ENCODE measurements at places on chromosomes 12 and 14. TPM values are rescaled to one million over a fixed set of nuclear protein-coding genes. Genes with fewer than 3 reads are reported as not detected.

- no peak for DNase-seq
These were observed 3.5 kb upstream of the RHOJ start for GRCh38 chr14:63200767-63201166.

The DEGS2 gene
- total RNA-seq = not detected

GRCh38 chr12:47383942-47384341 is 304.2 kb upstream of the AMIGO2 start:
- DNase-seq = no peak

The GPD1 gene
- total RNA-seq = 0.27 TPM

The NRIP2 gene
- total RNA-seq = not detected

DNA sequence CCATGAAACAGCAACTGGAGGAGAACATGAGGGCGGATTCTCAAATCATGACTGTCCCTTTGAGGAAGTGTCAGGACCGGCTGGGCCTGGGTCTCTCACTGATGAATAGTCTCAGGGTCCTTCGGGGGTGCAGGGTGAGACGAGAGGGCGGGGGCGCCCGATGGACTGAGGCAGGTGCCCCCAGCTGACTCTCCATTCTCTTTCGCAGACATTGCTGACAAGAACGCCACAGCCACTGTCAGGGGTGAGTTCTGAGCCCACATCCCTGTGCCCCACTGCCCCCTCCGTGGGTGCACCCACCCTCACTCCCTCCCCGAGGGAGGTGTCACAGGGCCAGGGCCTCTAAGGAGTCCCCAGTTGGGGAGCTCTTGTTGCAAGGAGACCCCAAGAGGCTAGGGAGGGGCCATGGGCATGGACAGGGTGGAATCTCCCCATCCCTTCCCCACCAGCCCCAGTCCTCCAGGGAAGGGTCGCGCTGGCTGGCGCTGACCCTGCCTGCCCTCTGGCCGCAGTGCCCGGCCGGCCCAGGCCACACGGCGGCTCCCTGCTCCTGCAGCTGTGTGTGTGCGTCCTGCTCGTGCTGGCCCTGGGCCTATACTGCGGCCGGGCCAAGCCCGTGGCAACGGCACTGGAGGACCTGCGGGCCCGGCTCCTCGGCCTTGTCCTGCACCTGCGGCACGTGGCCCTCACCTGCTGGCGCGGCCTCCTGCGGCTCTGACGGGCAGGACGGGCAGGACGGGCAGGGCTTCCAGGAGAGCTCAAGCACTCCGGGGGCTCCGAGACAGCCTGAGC is 8.7 kb downstream of the C14orf180 start:
- DNase-seq = no peak

The SLC5A8 gene
- total RNA-seq = 0.08 TPM

- DNase-seq = no peak
These were observed 160.0 kb downstream of the TRHDE start for GRCh38 chr12:72432037-72432604.

GRCh38 chr14:74249433-74250375 is 10.5 kb downstream of the VSX2 start:
- no peak for DNase-seq

DNA sequence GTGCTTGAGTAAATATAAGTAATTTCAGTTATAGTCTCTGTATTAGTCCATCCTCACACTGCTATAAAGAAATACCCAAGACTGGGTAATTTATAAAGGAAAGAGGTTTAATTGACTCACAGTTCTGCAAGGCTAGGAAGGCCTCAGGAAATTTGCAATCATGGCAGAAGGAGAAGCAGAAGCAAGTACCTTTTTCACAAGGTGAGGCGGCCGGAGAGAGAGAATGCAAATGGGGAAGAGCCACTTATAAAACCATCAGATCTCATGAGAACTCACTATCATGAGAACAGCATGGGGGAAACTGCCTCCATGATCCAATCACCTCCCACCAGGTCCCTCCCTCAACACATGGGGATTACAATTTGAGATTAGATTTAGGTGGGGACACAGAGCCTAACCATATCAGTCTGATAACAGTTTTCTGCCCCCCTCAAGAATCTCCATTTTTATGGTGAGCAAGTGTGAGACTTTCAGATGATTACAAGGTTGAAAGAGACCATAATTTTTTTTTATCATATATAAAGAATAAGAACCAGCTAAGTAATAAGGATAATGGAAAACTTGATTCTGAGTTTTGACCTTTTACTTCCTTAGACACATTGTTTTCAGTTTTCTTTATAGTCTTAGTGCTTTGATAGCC is 35.6 kb downstream of the LEMD3 start:
- no peak for DNase-seq

DNA sequence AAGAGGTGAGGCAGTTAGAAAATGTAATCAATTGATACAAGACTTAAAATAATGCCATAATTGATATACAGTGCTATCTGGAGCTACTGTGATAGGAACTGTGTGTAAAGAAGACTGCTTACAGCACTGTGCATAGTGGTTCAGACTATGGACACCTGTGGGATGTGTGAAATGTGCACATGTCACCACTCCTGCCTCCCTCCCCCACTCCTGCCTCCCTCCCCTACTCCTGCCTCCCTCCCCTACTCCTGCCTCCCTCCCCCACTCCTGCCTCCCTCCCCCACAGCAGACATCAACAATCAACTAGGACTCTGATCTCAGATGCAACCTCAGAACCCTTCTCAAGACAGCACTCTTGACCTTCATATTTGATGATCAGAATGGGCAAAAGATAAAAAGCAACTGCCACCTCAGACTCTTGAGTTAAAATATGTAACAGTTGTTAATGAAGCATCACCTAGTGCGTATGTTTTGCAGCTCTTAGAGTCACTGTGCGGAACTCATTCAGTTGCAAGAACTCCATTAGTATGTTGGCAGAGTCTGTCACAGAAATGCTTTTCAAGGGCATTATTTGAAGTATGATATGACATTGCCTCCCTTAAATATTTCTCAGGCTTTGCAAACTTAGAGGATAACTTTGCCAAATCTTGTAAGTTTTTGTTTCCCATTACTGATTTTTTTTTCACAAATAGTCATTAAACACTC is 255.2 kb upstream of the DDHD1 start:
- DNase-seq = no peak

DNA sequence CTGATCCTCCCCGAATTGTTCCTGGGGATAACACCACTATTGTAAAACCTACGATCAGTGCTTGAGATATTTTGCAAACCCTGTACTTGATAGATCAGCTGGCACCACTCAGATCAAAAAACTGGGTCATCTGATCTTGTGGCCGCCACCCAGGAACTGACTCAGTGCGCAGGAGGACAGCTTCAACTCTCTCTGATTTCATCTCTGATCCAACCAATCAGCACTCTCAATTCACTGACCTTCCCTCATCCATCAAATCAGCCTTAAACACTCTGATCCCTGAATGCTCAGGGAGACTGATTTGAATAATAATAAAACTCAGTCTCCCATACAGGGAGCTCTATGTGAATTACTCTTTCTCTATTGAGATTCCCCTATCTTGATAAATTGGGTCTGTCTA is 4.2 kb upstream of the XPOT start:
- peak; percentile 70 for DNase-seq

- DNase-seq = no peak
These were observed 61.7 kb upstream of the FBRSL1 start for GRCh38 chr12:132427999-132428935.

- no peak for DNase-seq
These were observed at the start of gene MYBPC1 for GRCh38 chr12:101594700-101595099. TSS of gene MYBPC1 (plus strand) at chr12:101594971. CDS start at chr12:101595071, 100 bp downstream.

DNA sequence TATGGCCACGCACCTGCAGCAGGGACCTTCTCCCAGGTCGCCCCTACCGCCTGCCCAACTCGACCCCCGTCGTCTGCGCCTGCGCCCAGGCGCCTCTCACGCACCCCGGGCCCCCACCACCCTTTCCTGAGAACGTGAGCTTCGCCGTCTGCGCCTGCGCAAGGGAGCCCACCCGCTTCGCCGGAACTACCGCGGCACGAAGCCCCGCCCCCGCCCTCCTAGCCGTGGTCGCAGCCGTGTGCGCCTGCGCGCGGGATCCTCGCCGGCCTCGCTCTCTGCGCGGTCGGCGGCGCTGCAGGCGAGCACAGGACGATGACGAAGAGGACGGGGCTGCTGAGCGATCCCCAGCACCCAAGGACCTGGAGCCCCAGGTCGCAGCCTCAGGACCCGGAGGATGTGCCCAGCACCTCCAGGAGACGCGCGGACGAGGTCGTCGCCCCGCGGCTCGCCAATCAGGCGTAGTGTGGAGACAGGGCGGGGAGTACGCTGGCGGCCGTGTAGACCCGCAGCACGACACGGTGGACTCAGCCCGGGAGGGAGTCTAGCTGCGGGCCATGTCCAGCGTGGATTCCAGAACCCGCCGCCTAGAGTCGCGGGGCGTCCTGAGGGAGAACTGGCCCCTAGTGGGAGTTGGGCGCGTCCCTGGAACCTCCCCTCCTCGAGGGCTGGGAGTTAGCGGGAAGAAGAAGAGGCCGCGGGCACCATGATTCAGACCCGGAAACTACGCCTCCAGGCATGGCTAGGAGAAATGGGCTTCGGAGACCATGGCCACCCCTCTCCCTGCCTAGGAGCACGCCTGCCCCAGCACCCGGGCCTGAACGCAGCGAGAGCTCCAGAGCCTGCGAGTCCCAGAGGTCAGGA is 1120.8 kb upstream of the TMEM132C start:
- DNase-seq = peak; percentile 89

The CNPY2 gene
- total RNA-seq = 316 TPM

The MYF5 gene
- not detected for total RNA-seq

The OLR1 gene
- not detected for total RNA-seq

The GZMH gene
- not detected for total RNA-seq

The FNTB gene
- total RNA-seq = 24.2 TPM

DNA sequence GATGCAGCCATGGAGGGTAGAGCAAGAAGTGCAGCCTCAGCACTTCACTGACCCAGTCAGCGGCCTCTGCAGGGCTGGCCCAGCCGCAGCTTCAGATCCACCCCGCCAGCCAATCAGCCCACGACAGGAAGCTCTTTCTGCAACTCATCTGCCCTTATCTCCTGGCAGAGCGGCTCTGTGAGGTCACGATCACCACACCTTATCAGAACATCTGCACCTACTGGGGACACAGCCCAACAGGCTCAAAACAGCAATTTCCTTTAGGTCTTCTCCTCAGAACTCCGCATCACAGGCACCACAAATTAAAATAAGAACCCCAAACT is 287.3 kb downstream of the BCL11B start:
- DNase-seq = no peak

The PTCSC3 gene
- not detected for total RNA-seq

- no peak for DNase-seq
These were observed 18.3 kb upstream of the GXYLT1 start for GRCh38 chr12:42162965-42163364.

DNA sequence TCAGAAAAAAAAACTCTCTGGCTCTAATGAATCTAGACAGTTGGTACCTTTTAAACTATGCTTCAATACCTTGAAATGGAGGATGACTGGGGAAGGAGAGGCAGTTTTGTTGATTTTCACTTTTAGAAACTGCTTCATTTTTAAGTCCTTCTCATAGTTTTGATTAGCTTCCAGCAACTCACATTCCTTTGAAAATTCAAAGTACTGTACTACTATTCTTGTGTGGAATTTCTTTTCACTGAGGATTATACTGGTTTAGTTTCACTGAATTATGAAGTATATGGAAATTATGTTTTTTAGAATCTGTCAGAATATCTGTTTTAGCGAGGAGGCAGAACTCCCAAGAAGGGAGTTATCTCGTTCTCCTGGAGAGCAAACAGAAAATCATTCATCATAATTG is 116.3 kb downstream of the TGFB3 start:
- DNase-seq = no peak

GRCh38 chr14:88421286-88421685 is 35.8 kb downstream of the SPATA7 start:
- DNase-seq = peak; percentile 7

The PPP1CC gene
- 197 TPM for total RNA-seq

DNA sequence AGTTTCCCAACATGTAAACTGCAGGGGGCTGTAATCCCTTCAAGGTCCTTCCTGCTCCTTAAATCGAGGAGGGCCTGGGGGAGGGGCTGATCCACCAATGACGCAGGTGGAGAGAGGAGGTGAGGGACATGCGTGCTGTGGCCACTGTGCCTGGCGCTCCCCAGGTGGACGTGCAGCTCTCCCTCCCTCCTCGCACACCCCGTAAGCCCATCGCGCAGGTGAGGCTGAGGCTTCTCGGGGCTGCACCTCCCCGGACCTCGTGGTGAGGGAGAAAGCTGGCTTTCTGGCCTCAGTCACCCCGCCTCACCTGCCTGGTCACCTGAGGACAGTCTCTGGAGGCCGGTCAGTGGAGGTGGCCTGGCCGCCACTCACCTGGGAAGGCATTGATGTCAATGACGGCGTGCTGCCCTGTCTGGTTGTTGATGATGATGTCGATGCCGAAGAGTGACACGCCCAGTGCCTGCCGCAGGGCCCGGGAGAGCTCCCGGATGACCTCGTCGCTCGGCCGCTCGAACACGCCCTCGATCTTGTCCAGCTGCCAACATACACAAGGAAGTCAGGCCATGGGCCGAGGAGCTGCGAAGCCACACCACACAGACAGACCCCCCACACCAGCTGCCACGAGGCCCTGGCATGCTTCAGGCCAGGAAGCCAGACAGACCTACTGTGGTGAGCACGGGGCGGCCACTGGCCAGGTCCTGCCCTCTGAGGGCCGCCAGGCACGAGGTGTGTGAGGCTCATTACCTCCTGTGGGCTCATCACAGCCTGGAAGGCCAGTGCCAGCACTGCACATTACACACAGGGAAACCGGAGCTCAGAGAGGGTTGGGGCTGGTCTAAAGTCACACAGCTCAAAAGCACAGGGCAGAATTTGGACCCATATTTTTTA is 23.3 kb downstream of the CHGA start:
- DNase-seq = no peak

GRCh38 chr14:88765130-88765529 is 27.6 kb downstream of the EML5 start:
- DNase-seq = no peak

- DNase-seq = no peak
These were observed 94.0 kb downstream of the C12orf50 start for GRCh38 chr12:87935216-87935615.

The KLHDC1 gene
- total RNA-seq = 1.4 TPM

The GPRC5D gene
- not detected for total RNA-seq

GRCh38 chr12:93950311-93950710 is 198.1 kb upstream of the PLXNC1 start:
- DNase-seq = no peak

GRCh38 chr12:95859344-95859816 is 628 bp downstream of the SNRPF start:
- peak; percentile 21 for DNase-seq

- DNase-seq = no peak
These were observed 153.1 kb downstream of the TMEM117 start for GRCh38 chr12:43988838-43989560.

GRCh38 chr14:73859145-73859544 is 7.5 kb downstream of the PTGR2 start:
- no peak for DNase-seq

The SLC4A8 gene
- total RNA-seq = not detected

DNA sequence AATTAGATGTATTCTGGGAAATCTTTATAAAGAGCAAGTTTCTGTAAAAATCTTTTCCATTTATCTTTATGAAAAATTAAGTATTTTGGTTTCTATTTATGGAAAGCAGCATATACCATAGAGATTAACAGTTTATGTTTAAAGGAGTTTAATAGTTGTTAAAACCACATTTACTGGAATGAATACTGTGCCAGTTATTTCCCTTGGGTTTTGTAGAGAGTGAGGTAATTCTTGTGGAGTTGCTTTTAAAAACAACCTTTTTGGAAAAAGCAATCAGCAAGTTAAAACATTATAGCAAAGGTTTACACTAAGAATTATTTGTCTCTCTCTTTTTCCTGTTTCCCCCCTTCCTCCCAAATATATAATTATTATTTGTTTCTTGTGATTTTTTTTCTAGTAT is 34.9 kb downstream of the AEBP2 start:
- no peak for DNase-seq

GRCh38 chr14:72500234-72500838 is 393.6 kb downstream of the DPF3 start:
- DNase-seq = peak; percentile 17

The DUSP16 gene
- total RNA-seq = 15.1 TPM

The IL31 gene
- total RNA-seq = not detected

Data from SK-MEL-5 (cell line).